ENCODE measurements at places on chromosomes 3 and 15.

GRCh38 chr15:79408041-79408440, 24.1 kb upstream of the MINAR1 start:
- no peak for DNase-seq

DNA sequence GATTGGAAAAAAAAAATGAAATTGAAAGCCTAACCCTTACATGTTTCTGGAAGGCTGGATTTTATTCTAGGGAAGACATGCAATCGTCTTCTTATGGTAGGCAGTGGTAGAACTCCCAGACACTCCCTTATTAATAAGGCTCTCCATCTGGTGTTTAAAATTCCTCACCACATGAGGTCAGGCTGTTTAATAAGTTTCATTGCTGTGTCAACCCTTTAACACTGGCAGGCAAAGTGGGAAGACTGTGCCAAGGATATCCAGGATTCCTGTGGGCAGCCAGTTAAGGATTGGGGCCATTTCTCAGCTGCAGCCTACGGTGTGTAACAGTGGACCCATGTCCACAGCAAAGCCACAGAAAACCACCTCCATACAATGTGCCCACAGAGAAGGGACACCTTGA, 225.5 kb upstream of the CHRM5 start:
- DNase-seq: no peak

- no peak for DNase-seq
These were observed 231.3 kb downstream of the LPP start for GRCh38 chr3:188385295-188385694.

- no peak for DNase-seq
These were observed 18.2 kb downstream of the KLHL6 start for GRCh38 chr3:183537295-183537730.

DNA sequence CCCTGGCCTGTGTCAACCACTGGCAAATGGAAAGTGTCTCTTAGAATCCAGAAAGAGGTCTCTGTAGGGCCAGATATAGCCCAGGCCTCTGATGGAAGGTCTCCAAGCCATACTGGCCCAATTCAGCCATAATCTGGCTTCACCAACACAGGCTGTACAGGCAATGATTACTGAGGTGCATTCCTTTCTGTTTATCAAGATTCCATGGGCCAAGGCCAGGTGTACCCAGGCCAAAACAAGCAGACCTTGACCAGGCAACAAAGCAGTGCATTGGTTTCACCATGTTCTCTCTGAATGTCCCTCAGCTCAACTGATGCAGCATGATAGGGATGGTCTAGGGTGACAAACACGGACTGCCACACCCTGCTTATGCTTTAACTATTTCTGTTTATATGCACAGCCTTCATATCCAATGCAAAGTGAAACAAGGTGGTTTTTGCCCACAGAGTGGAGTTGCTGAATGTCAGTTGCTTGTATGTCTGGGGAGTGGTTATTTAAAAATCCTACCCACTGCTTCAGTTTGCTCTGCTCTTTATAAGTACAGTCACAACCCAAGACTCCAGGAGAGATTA, 25.2 kb downstream of the CCNL1 start:
- DNase-seq: no peak

DNA sequence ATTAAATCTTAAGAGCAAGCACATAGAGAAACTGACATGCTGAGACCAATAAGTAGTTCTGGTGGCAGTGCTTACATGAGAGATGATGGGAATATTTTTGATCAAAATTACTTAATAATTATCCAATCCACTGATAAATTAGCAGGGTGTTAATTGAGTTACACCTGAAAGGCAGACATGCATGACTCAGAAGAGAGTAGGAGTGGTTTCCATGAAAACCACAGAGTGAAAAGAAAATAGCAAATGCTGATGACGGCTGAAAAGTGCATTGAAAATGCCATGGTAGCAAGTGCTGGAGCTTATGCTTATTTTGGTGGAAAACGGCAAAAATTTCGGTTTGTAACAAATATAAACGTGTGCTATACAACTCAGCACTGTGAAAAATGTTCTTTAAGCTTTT, 267.8 kb upstream of the LRRN1 start:
- no peak for DNase-seq

DNA sequence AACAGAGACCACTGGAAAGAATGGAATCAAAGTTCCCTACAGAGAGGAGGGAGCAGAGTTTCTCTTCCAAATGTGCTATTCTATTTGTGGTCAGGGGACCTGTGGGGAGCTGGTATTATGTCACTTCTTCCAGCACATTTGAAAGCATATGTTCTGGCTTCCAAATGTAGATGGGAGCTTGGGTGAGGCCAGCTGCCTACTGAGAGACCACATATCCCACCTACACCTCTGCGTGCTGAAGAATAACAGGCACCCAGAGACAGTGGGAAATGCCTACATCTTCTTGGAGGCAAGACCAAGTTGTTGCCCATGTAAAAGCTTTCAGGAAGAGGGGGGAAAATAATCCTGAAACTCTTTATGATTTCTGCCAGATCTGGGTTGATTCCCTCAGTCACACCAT, 286.8 kb upstream of the UMPS start:
- no peak for DNase-seq

- no peak for DNase-seq
These were observed 402.2 kb upstream of the PROK2 start for GRCh38 chr3:72187131-72187530.

DNA sequence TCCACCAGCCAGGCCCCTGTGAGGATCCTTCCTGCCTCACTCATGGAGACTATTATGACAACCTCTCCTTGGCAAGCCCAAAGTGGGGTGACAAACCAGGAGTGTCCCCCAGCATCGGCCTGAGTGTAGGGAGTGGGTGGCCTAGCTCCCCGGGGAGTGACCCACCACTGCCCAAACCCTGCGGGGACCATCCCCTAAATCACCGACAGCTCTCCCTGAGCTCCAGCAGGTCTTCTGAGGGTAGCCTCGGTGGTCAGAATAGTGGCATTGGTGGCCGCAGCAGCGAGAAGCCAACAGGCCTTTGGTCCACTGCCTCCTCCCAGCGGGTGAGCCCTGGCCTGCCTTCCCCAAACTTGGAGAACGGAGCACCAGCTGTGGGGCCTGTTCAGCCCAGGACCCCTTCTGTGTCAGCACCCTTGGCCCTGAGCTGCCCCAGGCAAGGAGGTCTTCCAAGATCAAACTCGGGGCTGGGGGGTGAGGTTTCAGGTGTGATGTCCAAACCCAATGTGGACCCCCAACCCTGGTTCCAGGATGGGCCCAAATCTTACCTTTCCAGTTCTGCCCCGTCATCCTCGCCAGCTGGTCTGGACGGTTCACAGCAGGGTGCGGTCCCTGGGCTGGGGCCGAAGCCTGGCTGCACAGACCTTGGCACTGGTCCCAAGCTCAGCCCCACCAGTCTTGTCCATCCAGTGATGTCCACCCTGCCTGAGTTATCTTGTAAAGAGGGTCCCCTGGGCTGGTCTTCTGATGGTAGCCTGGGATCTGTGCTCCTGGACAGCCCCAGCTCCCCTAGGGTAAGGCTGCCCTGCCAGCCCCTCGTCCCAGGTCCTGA, 1.0 kb downstream of the LIMD1 start:
- no peak for DNase-seq
